ENCODE measurements at places on chromosomes 3 and 15.
A peak's percentile ranks its signal among the peaks of the same experiment; 100 is the strongest.

DNA sequence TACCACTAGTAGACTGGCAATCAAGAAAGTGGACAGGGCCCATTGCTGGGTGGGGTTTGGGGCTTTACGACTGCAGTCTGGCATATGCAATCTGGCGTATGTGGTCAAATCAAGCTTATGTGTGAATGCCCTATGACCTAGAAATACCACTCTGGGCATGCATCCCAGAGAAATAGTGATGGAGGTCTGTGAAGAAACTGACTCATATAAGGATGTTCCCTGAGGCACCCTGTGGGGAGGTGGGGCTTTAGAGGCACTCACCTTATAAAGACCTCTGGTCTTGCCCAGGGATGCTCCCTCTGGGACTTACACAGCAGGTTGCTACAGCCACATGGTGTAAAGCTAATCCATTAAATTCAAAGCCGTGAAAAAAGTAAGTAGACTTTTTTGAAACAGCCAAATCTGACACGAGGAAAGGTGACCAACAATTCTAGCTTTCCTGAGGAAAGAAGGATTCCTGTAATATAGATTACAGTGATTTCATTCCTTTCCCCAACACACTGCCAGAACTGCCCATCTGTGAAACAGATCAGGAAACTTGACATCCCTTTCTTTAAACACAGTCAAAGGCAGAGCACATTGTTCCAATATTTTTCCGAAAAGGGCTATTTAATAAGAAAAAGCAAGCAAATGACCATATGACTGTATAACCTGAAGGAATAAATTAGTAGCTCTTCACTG is 13.6 kb downstream of the RARRES1 start:
- no peak for DNase-seq

DNA sequence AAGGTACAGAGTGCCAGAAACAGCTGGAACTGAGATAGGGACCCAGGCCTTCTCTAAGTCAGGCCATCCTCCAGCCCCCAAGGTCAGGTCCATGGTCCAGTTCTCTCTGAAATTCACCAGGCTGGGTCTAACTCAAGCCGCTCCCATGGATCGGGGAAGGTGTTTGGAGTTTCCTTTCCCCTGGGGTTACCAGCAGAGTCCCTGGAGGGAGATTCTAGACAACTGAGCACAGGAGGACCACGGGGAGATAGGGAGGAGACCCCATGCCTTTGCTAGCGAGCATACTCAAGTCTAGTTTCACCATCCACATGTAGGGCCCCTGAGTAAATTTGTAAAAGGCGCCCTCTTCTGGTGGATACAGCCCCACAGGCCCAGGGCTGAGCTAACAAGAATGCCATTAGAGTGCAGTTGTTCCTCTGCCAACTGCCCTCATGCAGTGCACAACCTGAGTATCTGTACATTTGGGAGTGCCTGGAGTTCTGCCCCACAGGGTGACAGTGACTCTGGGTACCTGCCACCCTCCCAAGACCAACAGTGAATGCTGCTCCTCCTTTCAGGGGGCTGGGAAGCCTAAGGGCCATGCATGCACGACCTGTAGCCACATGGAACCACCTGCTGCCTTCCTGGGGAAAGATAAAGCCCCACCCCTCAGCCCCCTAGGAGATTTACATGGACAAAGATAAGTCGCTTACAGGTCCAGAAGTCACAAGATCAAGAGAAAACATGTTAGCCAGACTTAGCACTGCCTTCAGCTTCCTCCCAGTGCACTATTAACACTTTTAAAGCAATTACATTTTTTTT is 89.0 kb downstream of the IQSEC1 start:
- DNase-seq, result peak; percentile 75

- no peak for DNase-seq
Observed at GRCh38 chr3:160982491-160982890, 122.7 kb downstream of the B3GALNT1 start.

DNA sequence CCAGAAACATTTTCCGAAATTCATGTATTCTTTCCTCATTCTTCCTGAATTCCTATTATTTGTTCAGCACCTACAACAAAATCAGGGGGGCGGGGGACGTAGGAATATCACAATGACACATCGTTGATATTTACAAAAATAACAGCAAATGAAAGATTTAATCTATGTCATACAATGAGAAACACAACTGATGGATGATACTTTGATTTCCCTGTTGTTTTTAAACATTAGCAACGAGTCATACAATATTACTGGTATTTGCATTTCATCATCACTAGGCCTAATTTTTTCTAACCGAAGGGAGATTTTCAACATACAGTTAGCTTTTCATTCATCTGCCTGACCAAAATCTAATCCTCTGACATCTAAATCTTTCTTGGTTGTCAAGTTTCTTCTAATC is 45.3 kb upstream of the INO80 start:
- DNase-seq, result no peak

DNA sequence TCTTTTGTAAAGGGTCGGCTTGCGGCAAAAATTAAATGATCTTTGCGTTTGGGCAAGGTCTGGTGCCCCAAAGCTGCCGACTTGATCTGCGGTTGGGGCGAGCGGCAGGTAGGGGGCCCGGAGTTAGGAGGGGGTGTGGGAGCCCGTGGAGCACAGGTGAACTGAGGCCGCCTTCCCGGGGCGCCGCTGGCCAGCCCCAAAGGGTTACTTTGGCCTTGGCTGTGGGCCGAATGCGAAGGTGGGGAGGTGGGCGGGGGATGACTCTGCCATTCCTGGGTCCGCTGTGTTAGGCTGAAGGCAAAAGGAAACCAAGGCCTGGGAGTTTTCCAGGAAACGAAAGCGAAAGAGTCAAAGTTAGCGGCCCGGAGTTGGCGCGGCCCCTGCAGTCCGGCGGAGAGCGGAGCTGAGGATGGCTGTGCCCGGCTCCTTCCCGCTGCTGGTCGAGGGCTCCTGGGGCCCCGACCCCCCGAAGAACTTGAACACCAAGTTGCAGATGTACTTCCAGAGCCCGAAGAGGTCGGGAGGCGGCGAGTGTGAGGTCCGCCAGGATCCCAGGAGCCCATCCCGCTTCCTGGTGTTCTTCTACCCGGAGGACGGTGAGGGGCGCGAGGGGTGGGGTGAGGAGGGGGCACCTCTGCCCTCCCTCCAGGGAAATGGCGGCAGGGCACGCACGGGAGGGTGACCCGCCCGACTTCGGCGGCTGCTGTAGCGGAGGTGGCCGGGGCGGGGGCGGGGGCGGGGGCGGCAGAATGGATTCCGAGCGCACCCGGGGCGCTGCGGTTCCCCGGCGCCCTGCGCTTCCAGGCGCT is at the start of gene PARP14:
Gene PARP14, plus strand, starts transcription at position 365 of the 809 bp plus-strand sequence. Its CDS starts 45 bp downstream, at position 410.
- peak; percentile 85 for DNase-seq

DNA sequence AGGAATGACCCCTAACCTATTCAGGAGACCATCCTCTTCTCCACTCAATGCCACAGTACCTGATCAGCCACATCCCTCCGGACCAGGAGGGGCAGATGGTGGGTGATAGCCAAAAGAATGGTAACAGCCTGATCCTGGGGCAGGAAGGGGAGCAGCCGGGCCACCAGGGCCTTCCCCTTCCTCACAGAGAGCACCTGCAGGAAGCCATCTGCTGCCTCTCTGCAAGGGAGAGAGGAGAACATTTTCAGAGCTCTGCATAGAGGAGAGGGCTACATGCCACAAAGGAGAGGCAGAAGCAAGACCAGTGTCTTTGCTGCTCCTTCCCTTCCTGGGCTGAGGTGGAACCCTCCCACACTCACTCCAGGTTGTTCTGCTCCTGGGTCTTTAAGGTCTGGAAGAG is 5.5 kb upstream of the SPG11 start:
- DNase-seq, result no peak

DNA sequence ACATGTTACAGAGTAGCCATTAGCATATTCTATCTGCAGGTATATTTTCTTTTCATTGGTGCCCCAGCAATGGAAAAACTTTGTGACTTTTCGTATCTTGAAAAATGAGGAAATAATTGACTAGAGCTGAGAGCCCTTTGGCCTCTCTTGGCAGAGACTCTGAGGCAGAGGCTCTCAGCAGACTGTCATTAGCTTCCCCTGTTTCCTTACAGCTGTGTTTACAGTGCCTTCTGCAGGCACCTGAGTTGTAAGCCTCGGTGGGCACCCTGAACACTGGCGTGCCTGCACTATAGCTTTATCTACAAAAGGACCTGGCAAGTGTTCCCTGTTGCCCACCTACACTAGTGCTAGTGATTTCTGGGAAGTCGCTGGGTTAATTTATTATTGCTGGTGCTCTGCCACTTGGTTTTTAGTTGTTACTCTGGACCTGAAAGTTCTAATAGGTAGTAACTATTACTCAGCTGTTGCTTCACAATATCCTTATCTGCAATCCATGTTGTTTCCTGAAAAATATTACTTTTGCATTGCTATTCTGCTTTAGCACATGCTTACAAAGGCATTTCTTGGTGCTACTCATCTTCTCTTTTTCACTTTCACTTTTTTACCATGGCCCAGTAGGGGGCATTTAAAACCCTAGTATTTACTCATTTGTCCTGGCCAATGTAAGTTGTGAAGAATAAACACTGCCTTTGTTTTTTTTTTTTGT is 7.8 kb upstream of the GPR171 start:
- no peak for DNase-seq

DNA sequence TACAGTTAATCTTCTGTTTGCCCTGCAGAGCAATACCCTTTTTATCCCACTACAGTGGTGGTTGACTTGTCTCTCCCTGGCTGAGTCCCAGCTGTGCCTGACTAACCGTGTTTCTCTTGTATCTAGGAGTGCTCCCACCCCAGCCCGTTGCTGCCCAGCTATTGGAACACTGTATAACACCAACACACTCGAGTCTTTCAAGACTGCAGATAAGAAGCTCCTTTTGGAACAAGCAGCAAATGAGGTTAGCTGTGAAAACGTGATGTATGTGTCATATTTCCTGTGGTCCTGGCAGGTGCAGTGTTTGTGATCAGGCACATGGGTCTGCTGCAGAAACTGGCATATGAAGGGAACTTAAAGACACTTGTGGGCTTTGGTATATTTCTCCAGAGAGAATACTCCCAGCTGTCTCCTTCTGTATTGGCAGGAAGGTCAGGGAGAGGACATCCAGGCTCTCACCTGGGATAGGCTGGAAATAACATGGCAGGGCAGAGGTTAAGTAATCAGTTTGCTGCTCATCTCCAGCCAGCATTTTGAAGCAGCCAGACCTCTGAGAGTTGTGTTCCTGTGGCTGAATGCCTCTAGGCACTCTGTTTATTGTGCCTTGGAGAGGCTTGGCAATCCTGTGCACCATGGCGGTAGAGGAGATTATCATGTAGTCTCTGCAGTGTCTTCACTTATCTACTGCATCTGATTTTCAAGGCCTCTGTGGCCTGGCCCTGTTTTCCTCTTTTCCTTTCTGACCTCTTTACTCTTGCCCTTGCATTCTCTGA is 34.8 kb downstream of the ATG7 start:
- no peak for DNase-seq

DNA sequence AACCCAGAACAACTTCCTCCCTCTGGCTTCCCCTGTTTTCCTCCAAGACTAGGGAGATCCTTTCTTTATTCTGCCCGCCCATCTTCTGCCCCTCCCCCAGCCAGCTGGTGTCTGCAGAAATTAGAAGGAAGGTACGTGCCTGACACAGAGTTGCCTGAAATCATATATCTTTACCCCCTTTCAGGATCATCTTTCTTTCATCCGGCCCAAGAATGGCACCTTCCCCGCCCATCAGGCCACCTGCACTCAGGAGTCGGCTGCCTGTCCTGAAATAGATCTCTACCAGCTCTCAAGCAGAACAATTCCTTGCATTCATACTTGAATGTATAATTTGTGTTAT is 133.7 kb downstream of the VGLL4 start:
- DNase-seq, result peak; percentile 33

GRCh38 chr3:66492672-66493071 is 8.2 kb downstream of the LRIG1 start:
- no peak for DNase-seq

DNA sequence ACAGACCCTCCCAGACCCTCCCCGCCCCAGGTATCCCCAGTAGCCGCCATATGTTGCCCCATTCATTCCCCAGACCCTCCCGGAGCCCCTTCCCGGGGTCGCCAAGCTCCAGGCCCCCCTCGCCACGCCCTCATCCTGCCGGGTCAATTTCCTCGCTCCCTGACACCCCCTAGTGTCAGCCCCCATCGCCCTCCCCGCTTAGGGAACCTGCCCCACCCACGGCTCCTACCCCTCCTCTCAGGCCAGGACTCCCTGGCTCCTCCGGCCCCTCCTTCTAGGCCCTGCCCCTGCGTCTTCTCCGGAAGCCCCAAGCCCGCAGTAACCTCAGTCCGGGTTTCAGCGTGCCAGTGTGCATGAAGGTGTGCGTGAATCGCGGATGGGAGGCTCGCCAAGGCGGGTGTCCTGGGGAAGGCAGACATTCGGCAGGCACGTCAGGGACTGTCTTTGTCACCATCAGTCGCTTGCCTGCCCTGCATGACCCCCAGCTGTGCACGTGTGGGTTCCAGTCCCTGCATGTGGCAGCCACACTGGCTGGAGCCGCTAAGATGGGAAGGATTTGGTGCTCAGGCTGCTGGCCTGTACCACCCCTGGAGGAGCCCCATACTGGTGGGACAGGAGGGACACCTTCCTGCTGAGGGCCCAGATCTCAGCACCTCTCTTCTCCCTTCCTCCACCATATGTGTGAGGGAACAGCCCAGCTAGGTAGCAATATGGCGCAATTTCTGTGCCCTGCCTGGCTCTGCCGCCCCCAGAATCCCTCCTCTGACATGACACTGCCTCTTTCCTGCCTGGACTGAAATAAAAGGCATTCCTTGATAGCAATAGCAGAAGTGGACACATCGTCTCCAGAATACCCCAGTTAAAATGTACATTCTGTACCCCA is 693 bp downstream of the DISP2 start:
- DNase-seq, result peak; percentile 55
